Stimulated activated naive CD8-positive, alpha-beta T cell treated with anti-CD3 and anti-CD28 coated beads, Interleukin-15, amount 100 ng/mL, for 72 hours (primary cell): ENCODE measurements at places on chromosomes 2 and 18.

GRCh38 chr2:174951745-174952144 is 53.4 kb downstream of the CHN1 start:
- DNase-seq = no peak

DNA sequence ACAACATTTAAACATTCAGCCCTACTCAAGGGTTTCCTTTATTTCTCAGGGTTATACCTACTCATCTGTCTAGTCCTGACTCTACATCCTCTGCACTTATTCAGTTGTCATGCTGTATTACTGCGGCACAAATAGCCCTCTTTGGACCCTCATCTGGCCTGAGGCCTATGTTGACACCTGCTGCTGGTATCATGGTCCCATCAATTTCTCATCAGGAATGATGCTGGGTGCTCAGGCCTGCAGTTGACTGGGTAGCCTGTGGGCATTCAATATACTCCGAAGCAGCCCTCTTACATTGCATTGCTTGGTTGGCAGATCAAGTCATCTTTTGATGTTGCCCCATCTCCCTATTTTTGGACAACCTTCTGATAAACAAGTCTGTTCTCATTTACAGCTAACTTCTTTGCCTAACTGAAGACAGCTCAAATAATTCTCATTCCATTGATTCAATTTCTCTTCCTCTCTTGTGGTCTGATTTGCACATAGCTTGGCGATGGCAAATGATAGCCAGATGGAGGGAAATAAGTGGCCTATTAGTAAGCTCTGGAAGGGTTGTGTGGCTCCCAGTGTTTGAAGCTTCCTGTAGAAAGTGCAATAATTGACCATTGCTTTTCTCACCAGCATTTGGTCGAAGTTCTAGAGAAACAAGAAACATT is 19.1 kb upstream of the MC4R start:
- DNase-seq = no peak

DNA sequence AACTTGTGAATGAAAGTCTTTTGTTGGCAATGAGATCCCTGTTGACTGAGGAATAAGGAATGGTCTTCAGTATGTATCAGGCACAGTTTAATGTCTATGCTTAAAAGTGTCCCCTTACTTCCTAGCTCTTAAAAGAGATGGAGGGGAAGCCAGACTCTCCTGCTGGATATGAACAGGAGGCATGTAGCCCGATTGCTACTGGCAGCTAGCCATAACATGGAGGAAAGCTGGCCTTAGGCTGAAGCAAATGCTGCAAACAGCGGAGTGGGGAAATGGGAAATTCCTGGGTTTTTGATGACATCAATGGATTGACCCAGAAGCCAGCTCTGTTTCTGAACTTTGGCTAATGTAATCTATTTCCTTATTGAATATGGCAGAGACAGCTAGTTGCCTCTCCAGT is 266.1 kb downstream of the SLC4A3 start:
- no peak for DNase-seq

GRCh38 chr2:129192117-129192516 is 787.3 kb upstream of the RAB6C start:
- DNase-seq = no peak

- DNase-seq = no peak
These were observed 25.7 kb downstream of the TUBB6 start for GRCh38 chr18:12333506-12334290.

DNA sequence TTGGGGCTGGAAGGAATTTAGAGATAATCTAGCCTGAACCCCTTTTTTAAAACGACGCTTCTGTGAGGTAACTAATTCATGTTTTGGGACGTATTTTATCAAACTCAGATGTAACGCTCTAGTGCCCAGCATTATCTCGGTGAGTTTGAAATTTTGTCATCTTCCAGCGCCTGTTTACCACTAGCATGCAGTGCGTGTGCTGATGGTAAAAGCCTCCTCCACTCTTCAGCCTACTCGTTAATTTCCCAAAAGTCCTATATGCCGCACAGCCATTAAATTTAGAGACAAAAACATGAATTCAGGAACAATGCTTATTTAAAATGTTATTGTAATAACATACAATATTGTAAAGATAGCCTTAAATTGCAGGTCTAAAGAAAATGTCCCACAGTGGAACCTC is 2.8 kb downstream of the ZCCHC2 start:
- DNase-seq = no peak

GRCh38 chr2:100730290-100730868 is 89.6 kb upstream of the NPAS2 start:
- DNase-seq = peak; percentile 46

GRCh38 chr2:210617732-210618330 is 61.4 kb downstream of the CPS1 start:
- no peak for DNase-seq

DNA sequence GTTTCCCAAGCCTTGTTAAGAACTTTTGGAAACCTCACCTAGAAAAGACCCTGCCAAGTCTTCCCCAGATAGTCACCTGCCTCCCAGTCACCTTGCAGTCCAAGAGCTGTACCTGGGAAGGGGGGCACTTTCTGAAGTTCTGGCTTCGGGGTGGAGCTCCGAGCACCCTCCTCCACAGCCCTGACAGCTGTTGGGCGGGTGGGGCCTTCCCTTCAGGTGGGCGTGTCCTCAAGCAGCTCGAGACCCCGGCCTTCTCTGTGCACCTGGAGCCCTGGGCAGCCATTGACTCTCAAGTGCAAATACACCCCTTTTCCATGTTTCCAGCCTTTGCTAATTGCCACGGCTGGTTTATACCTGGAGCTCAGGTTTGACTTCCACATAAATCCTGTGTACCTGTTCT is 37.0 kb upstream of the IGFBP5 start:
- DNase-seq = no peak

DNA sequence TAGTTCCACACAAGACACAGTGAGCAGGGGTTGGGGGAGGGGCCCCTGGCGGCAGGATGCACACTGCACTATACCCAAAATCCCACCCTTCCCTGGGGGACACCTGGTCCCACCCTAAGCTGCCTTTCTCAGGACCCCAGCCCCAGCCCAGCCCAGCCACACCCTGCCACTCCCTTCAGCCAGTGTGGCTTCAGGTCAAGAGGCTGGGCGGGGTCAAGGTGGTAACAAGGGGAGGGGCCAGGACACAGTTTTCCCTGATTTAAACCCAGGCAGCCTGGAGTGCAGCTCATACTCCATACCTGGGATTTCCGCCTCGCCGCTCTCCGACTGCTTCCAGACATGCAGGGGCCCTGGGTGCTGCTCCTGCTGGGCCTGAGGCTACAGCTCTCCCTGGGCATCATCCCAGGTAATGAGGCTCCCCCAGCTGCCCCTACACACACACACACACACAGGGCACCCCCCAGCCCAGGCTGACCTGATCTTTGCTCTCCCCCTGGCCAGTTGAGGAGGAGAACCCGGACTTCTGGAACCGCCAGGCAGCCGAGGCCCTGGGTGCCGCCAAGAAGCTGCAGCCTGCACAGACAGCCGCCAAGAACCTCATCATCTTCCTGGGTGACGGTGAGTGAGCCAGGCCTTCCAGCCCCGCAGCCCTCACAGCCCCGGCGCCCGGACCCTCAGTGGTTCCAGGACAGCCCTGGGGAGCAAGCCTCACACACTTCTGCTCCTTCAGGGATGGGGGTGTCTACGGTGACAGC is at the start of gene ALPG:
Gene ALPG, plus strand, starts transcription at position 289 of the 755 bp plus-strand sequence. Its CDS starts 51 bp downstream, at position 340.
- no peak for DNase-seq

DNA sequence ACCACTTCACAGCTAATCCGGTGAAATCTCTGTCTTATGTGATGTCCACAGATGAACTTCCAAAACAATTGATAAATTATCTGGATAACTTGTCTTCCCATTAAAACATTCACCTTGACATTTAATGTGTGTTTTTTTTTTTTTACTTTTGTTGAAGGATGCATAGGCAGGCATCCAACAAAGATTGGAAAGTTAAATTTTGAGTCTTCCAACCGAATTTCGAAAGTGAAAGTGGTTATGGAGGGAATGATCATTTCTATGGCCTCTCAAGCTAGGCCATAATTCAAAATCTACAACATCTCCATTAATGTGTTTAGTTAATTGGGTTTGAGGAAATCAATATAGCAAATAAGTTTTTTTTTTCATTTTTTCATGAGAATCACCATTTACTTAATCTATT is 1495.5 kb upstream of the ACVR2A start:
- no peak for DNase-seq

- no peak for DNase-seq
These were observed 907 bp downstream of the FHL2 start for GRCh38 chr2:105397953-105398335.

DNA sequence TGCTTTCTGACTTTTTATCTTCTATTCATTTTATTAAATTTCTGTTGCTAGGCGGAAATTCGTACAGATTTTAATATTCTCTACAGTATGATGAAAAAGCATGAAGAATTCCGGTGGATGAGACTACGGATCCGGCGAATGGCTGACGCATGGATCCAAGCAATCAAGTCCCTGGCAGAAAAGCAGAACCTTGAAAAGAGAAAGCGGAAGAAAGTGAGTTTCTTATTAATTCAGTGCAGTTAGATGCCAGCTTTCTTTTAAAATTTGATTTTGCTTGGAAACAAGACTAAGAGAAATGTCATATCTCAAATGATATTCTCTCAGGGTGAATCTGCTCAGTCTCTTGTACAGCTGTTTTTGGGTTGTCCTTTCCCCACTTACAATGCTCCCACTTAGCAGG is 84.3 kb downstream of the MGAT5 start:
- no peak for DNase-seq

DNA sequence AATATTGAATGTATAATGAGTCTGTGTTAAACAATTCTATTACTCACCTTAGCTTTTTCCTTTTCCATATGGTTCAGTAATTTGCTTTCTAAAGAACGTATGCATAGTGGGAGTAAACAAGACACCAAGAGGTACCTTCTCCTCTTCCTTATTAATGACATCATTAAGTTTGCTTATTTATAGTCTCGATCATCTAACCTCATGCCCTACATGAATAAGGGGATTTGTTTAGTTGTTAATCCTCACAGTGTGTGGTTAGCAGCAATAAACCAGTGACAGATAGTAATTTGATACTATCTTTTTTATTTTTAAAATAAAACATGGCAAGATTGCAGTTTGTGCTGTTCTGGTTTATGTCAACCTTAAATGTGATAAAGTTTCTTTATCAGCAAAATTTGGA is 69.7 kb downstream of the COBLL1 start:
- DNase-seq = no peak

GRCh38 chr2:227479865-227480475 is 8.0 kb downstream of the AGFG1 start:
- DNase-seq = no peak

- DNase-seq = no peak
These were observed 545 bp upstream of the CDCA7 start for GRCh38 chr2:173354073-173354581.

DNA sequence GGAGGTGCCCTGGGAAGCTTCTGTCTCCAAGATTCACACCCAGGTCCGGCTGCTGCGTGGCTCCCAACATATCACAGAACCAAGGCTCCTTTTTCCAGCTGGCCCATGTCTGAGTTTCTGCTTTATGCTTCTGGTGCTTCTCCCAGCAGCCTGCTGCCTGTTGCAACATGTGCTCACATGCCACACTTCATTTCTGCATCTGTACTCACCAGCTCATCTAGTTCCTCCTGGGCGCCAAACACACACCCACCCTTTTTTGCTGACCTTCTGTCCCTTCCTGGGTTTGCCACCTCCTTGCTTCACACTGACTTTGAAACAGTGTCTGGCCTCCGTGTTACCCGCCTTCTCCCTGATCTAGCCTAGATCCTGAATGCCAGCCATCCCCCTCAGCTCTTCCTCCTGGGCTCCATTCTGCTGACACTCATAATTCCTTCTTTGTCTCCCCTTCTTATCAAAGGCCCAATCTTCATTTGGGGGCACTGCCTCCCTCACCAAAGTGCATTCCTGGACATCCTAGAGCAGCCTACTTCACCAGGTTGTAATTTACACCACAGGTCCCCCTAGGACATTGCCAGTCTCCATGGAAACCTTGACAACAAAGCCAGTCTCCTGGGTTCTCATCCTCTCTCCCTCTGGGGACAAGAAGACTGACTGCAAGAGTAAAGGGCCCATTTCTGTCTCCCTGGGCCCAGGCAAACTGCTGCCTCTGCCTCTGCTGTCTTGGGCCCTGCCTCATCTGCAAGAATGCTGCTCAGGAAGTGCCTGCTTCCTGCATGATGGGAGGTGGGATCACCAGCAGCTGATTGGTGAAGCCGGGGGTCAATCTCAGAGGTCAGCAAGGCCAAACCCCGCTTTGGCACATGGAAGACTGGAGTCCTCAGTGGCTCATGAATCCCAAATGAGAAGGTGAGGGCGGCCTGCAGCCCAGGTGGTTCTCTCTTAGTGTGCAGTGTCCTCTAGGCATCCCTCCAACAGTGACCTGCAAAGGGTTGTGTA is 13.9 kb upstream of the PROM2 start:
- no peak for DNase-seq

DNA sequence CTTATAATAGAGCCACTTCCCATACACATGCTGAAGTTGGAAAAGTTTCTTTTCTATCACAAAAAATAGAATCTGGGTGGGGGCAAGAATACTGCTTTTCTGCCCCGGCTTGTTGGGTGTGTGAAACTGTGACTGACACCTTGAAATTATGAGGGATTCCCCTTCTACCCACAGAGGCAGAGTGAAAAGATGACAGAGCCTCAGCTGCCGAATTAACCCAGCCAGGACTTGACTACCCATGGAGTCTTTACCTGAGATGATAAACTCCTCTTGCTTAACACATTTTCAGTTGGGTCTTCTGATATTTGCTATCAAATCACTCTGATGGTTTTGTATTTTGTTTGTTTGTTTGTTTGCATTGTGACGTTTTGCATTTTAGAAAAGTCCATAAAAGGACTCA is 66.0 kb upstream of the PMAIP1 start:
- peak; percentile 24 for DNase-seq

- no peak for DNase-seq
These were observed 849.4 kb downstream of the LRRTM4 start for GRCh38 chr2:76672798-76673197.

DNA sequence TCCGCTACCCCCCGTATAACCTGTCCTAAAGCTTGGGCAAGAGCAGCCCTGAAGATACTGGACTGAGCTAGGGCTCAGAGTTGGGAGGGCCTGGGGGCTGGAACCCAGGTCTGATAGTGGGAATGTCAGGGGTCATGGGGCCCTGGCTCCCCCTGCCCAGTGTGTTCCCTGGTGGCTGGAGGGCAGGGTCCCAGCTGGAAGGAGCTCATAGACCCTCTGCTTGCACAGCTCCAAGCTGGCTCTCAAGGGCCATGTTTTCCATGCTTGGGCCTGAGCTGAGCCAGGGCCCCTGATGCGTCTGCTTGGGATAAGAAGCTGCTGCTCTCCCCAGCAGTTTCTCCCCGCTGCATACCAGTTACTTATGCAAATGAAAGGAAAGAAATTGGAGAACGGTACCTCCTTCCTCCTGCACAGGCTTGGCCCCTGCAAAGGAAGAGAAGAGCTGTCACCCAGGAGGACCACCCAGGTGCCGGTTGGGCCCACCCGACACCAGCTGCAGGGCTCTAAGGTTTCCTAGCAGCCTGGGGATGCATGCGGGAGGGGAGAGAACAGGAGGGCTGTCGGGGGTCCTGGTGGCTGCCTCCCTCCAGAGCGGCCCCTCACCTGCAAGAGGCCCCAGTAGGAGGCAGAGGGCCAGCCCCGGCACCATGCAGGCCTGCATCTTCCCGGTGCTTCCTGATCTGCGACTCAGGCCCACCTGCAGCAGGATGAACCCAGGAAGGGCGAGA is 628 bp downstream of the OTOS start:
- DNase-seq = no peak
